NCI-H774 (cell line): ENCODE measurements at places on chromosomes 2 and 18.

- DNase-seq, result no peak
Measured at GRCh38 chr18:25229081-25229480, 122.9 kb downstream of the ZNF521 start.

DNA sequence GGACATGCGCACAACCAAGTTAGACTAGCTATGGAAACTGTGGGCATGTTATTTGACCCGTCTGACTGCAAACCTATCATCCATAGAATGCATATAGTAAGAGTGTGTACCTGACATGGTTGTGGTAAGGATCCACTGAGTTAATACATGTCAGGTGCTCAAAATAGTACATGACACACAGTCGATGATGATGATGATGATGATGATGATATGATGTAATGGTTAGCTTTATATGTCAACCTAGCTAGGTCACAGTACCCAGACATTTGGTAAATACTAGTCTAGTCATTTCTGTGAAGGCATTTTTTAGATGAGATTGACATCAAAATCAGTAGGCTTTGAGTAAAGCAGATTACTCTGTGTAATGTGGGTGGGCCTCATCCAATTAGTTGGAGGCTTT lies 204.1 kb downstream of the AFF3 start:
- no peak for DNase-seq

- no peak for DNase-seq
Measured at GRCh38 chr2:201152999-201153815, 29.7 kb upstream of the CASP10 start.

DNA sequence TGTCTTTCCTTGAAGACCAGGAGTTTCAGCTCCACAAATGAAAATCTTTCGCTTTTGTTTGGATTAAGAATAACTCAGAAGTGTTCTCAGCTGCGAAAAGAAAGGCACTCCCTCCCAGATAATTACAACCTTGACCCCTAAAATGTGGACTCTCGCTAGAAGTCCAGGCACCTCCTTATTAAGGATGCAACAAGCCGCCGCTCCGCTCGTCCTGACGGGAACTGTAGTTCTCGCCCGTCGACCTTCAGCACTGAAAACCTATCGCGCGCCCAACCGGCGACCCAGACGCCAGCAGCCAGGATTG lies 559 bp downstream of the IMMT start:
- no peak for DNase-seq

DNA sequence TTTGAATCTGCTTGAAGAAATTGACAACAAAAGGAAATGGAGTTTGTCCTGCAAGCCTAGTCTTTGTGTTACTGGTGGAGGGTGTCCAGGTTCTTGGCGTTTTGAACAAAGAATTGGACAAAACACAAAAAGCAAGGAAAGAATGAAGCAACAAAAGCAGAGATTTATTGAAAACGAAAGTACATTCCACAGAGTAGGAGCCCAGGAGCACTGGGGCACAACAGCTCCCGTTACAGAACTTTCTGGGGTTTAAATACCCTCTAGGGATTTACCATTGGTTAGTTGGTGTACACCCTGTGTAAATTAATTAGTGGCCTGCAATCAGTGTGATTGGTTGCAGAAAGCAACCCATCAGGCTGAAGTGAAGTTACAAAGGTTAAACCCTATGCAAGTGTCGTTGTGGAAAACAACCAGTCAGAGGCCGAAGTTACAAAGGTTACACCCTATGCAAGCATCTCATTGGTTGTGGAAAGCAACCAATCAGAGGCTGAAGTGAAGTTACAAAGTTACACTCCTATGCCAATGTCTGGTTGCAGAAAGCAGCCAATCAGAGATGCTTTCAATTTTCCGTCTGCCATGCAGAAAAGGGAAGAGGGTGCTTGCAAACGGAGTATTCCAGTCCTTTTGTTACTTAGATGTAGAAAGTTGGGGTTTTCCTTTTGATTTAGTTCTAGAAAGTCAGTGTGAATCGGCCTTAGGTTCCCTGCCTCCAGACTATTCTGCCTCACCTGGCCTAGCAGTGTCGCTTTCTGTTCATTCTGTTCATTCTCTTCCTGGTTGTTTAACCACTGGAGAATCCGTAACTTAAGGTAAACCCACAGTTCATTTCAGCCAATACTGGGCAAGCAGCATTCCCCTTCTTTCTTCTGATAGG lies 47.6 kb upstream of the PTH2R start:
- no peak for DNase-seq

DNA sequence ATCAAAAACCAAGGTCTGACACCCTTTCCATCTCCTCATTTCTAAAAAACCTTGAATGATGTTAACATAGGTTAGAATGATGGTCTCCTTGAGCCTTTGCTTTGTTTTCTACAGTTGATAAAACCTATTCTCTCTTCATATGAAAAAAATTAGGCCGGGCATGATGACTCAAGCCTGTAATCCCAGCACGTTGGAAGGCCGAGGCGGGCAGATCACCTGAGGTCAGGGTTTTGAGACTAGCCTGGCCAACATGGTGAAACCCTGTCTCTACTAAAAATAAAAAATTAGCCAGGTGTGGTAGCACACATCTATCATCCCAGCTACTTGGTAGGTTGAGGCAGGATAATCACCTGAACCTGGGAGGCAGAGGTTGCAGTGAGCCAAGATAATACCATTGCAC lies 49.4 kb downstream of the CCDC88A start:
- no peak for DNase-seq

- no peak for DNase-seq
Measured at GRCh38 chr2:122595065-122595464, 839.6 kb downstream of the TSN start.

DNA sequence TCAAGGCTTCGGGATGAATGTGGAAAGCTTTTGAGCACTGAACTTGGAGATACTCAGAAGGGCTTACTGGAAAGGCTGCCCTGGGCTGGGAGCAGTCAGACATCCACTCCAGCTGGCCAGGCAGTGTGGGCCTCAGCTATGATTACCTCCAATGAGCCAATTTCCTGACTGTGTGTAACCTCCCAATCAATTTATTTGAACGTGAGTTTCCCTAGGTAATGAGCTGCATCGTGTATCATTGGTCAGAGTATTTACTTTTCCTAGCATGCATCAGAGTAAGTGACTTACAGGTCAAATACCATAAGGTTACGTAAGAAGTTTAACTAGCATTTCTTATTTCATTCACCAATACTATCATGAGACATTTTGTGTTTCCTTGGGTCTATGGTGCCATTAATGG lies 11.0 kb upstream of the CTAGE1 start:
- DNase-seq, result no peak

DNA sequence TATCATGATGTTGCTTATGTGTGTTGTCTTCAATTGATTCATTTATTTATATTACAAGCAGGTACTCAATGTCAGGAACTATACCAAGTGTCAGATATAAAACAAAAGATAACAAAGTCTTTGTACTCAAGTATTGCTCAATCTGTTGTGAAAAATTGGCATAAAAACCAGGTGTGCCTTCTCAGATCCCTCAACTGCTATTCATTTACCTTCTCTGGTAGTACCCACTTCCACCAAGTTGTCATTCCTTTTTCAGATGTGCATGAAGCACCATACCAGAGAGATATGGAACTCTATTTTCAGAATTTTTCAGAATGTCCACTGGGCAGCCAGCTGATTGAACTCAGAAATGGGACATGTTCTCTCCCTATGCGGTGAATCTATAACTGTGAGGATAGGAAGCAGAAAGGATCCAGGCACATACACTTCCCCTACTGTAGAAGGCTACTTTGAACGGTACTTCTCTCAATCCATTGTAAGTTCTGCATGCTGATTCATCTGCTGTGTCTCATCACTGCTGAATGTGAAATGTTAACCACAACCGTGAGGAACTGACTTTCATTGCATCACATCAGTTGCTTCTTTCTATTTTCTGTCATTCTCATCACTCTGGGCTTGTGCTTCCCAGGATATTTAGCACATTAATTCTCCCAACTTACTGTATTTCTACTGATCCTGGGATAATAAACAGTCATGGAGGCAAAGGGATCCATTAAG lies 1621.3 kb downstream of the SUCLG1 start:
- no peak for DNase-seq

- no peak for DNase-seq
Measured at GRCh38 chr18:21450503-21450902, 150.0 kb downstream of the ESCO1 start.

- DNase-seq, result no peak
Measured at GRCh38 chr2:188204824-188205223, 86.8 kb upstream of the GULP1 start.

DNA sequence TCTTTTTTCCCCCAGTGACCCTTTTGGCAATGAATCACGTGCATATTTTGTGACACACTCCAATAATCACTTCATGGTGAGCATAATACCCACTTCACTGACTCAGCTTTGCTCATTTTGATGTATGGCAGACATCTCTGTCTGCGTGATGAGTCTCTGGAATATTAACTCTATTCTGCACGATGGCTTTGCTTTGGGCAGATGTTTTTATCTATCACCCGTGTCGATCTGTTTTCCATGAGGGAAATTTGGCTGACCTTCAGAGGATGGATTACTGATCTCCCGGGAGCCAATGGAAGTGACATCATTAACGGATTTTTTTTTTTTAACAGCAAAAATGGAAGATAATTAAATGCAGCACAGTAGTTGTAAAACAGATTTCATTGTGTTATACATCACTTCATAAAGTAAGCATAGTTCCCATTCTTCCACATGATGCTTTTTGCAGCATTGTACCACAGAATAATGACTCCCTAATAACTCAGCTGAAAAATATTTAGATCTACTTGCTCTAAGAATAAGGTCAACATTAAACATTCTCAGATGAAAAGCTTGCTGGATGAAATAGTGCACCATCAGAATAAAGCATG lies 29.8 kb downstream of the CDC42EP3 start:
- no peak for DNase-seq

- DNase-seq, result no peak
Measured at GRCh38 chr2:207698301-207698700, 13.1 kb upstream of the CCNYL1 start.

DNA sequence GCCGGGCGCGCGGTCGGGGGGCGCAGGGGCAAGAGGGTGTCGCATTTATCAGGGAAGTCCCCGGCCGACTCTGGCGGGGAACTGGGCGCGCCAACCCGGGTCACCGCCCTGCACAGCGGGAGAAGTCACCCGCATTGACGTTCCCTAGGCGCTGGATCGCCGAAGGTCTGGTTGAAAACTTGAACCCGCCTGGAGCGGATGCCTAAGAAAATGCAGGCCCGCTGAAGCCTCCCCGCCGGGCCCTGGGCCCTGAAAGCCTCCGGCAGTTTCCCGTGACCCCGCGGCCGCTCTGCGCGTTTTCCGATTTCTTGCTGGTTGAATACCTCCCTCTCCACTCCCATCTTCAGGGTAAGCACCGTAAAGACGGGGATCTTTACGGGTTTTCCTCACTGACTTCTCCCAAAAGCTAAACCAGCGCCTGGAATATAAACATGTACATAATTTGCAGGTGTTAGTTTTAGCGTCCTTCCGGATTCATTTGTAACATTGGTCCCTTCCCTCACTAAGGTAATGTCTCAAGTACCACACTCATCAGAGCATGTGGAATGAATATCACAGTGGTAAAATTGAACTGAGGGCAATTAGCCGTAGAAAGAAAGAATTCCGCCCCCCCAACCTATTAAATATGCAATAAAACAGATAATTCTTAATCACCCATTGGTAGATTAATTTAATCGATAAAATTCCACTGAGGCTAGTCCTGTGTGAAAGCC lies 675 bp upstream of the SPIRE1 start:
- peak; percentile 16 for DNase-seq

GRCh38 chr18:70126832-70127231 lies 78.7 kb downstream of the RTTN start:
- no peak for DNase-seq

- DNase-seq, result no peak
Measured at GRCh38 chr2:215436705-215437565, 1.1 kb upstream of the FN1 start.

DNA sequence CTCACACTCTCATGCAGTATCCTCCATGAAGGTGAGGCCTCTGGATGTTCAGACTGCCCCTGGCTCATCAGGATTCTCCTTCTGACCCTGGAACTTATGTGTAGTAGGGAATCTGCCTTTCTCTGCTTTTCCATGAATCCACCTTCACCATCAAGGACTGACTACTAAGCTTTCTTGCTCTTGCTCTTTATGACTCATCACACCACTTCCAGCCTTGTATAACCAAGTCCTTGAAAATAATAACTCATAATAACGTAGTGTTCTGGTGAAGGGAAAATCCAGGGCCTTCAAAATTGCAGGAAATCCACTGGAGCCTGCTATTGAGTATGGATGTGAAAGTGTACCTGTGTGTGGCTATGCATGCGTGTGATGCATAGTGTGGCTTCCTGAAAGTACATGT lies 11.3 kb upstream of the KCNS3 start:
- no peak for DNase-seq

DNA sequence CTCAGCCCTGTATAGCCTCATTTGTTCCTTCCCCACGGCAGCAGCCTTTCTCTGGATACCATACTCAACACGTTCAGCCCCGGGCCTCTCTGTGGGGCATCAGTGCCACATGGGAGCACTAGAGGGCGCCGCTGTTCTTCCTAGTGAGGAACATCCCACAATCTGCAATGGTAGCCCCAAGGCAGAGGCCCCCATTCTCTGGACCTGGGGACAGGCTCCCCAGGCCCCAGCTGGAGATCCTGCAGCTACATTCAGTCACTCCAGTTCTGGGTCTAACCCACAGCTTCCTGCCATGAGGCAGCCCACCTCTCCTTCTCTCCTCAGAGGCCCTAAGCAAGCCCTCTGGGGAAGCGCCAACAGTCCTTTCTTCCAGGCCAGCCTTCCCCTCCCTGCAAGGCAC lies 14.2 kb upstream of the SFXN5 start:
- DNase-seq, result peak; percentile 46

GRCh38 chr2:76684756-76685155 lies 837.4 kb downstream of the LRRTM4 start:
- no peak for DNase-seq

GRCh38 chr2:171505374-171505773 lies 16.9 kb upstream of the CYBRD1 start:
- DNase-seq, result no peak

- DNase-seq, result peak; percentile 16
Measured at GRCh38 chr2:159029936-159030335, 61.5 kb downstream of the TANC1 start.

DNA sequence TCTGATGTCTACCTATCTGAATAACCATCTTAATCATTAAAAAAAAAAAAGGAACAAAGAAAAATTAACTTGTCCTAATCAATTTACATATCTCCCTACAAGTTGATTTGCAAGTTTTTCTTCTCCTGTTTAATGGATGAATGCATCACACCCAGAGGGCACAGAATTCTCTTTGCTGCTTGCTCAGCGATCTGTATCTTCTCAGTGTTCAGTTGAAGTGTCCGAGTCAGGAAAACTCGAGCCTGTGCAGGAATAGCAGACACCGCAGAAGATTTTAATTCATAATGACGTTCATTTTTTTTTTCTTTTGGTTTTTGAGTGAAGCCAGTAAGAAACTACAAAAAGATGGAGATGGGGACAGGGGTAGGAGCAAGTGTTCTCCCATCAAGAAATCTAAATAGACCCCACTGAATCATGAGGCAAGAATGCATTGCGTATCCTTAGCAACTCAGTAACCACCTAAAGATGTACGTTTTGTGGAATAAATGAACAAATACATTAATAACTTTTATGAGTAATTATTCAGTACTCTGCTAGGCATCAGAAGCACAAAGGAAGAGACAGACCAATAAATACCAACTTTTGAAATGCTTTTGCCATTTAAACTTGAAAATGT lies 675.5 kb downstream of the LRP1B start:
- no peak for DNase-seq

GRCh38 chr2:158191076-158191895 lies 89.6 kb downstream of the UPP2 start:
- no peak for DNase-seq
